ENCODE measurements at places on chromosomes 4 and X.

GRCh38 chr4:26122690-26123089 lies 198.1 kb upstream of the RBPJ start:
- DNase-seq = no peak

DNA sequence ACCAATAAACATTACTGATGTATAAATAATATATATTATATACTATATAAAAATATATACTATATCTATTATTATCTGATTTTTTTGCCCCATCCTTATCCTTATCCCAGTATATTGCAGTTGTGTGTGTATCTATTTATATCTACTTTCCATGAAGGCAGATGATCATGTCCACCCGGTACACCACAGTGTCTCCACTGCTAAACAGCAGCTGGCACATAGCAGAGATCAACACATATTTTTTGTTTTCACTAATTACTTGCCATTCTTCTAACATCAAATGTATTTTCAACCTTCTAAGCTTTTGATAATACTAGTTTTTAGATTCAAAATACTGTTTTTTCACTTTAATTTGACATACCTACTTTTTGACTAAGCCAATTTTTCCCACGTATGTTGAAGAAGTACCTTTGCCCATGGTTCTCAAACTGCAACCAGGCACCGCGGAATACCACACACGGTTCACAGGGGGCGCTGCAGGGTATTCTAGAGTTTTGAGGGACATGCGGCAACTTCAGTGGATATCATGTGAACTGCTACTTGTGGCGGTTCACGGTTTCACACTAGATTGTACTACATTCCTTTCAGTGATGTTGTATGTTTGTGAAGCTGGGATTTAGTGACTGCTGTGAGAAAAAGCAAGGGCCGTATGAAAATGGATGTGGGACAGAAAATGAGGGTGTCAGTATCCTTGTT lies 182.5 kb upstream of the NPY2R start:
- no peak for DNase-seq

DNA sequence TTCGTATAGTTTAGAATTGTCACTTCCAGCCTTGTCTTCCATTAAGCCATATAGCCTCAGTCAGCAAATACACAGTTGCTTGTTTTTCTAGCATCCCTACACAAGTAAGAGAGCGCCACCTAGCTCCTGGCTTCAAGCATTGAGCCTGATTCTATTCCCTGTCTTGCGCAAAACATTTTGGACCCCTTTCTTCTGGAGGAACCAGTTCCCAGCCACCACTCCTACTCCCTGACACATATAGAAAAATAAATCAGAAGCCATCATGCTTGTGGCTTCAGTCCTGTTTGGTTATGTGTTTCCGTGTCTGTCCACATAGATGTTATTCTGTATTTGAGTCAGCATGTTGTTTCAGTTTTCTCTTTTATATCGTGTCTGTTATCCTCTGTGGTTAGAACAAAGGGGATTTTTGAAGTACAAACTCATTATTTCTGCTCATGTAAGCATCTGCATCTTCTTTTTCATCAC lies 59.9 kb downstream of the GK start:
- peak; percentile 20 for DNase-seq

GRCh38 chr4:17194586-17194985 lies 296.1 kb upstream of the LDB2 start:
- no peak for DNase-seq

DNA sequence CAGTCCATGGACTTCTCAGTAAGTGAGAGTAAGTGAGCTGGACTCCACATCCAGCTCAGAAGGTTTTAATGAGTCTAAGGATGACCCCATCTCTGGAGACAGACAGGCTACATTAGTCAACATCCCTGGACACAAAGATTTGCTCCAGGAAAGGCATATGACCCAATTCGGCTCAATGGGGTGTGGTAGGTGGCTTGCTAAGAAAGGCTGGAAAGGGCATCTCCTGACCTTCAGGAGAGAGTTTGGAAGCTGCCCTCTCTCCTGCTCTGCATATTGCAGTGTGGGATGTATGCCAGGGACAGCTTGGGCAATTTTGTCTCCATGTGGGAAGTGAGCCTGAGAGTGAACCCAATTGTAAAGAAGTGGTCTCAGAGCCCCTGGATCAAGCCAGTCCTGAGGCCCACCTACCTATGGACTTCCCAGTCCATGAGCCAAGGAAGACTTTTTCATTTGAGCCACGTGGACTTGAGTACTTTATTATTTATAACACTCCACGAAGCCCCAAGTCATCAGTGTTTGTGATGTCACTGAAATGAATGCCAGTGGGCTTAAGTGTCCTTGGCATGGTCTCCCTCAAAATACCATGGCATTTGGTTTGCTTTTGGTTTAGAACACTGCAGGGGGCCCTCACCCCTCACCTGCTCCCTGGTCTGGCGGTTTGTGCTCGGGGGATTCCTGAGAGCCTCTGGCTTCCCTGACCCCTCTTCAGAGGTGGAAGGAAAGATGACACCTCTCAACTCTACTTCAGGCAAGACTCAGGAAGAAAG lies 10.4 kb upstream of the ABLIM2 start:
- no peak for DNase-seq

- DNase-seq = no peak
These were observed 1315.3 kb downstream of the FSTL5 start for GRCh38 chr4:160848489-160848888.

DNA sequence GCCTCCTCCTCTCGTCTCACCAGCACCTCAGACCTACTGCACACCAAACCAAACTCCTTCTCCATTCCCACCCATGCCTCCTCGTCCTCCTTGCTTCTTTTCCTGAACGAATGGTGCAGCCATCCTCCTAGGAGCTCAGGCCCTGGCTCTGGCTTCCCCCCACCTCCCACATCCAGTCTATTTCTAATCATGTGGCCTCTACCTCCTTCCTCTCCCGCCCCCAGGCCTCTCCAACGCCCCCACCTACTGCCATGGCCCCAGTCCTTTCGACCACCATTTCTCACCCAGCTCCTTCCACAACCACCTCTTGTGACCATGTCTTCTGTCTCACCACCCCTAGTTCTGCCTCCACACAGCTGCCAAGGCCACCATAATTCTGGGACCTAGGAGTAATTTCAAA lies 127.1 kb downstream of the PJA1 start:
- no peak for DNase-seq

GRCh38 chr4:99683895-99684294 lies 26.3 kb upstream of the C4orf54 start:
- DNase-seq = no peak

- DNase-seq = no peak
These were observed 679.2 kb upstream of the FRG1 start for GRCh38 chr4:189261475-189261874.

GRCh38 chr4:121011780-121012340 lies 60.5 kb downstream of the NDNF start:
- DNase-seq = no peak

DNA sequence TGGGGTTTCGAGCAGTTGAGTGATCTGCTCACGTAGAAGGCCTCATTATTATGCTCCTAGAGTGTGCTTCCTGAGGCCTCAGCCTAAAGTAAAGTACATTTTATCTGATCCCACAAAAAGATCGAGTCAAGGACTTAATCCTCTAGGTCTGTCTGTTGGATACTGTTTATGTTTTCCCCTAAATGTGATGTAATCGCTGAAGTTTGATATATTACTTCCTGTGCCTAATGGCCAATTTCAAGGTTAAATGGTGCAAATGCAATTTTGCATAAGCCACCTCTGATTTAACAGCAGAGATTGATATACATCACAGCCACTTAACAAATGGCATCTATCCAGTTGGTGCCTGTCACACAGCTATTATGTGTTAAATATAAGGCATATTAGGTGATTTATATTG lies 19.4 kb upstream of the SERTM2 start:
- DNase-seq = no peak

DNA sequence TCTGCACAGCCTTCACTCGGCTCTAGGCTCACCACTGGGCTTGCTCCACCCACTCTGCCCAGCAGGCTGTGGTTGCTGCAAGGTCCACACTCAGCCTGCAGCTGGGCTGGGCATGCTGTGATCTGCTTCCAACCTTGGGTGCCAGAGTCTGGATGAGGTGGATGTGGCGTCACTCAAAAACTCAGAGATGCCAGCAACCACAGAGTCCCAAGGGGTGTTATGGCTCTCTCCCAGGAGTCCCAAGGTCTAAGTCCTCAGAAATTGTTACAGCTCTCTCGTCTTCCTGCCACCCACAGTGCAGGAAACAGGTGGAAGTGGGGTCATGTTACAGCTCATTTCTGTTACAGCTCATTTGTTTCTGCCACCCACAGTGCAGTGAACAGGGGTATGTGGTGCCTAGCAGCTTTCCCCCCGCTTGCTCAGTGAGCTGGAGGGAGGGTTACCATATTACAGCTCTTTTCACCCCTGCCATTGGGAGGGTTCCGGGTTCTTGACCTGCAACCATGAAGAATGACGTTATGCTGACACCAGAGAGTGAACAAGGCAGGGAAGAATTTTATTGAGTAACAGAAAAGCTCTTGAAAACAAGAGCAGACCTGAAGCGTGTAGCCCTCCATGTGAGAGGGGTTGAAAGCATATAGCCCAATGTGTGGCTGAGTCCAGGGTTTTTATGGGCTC lies 893.9 kb downstream of the PCDH7 start:
- no peak for DNase-seq

DNA sequence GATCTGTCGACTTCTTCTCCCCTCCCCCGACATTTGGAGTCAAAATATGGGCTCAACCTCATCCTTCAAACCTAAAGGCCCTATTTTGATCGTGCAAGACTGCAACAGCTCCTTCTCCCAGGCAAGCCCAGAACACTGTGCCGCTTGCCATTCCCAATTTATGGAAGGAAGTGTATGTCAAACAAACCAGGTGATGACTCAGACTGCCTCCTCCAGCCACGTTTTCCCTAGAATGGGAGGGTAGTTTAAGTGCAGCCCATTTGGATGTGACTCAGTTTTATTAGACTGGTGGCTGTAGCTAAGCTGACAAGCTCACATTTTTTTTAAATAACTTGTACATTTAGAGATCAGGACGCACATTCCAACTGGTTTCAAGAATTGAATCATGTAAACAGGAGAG lies 570.4 kb upstream of the DIPK2B start:
- no peak for DNase-seq

DNA sequence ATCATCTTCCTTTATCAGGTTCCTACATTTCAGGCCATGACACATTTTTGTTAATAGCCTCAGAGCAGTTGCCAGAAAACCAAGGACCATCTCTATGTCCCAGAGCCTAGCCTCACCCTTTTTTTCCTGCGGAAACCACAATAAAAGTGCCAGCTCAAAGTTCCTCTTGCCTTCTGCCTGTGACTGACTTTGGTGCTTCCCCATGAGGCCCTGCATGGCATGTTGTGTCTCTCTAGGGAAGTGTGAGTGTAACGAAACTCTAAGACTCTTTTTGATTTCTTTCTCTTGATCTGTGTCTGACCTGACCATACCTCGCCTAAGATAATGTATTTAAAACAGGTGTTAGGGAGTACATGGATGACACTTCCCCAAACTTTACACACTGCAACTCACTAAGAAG lies 642.3 kb upstream of the BOD1L1 start:
- DNase-seq = no peak

- no peak for DNase-seq
These were observed 886.5 kb upstream of the EPHA5 start for GRCh38 chr4:66556651-66557278.

Data from activated T-cell treated with anti-CD3 and anti-CD28 coated beads for 1 hour (primary cell).